Activated CD4-positive, alpha-beta T cell treated with anti-CD3 and anti-CD28 coated beads for 36 hours (primary cell): ENCODE measurements at places on chromosomes 2 and 18.
A peak's percentile ranks its signal among the peaks of the same experiment; 100 is the strongest.

- peak; percentile 24 for DNase-seq
Measured at GRCh38 chr2:218569661-218570500, 1.2 kb downstream of the CNOT9 start.

- DNase-seq = no peak
Measured at GRCh38 chr2:45024600-45025291, 15.5 kb upstream of the SIX2 start.

DNA sequence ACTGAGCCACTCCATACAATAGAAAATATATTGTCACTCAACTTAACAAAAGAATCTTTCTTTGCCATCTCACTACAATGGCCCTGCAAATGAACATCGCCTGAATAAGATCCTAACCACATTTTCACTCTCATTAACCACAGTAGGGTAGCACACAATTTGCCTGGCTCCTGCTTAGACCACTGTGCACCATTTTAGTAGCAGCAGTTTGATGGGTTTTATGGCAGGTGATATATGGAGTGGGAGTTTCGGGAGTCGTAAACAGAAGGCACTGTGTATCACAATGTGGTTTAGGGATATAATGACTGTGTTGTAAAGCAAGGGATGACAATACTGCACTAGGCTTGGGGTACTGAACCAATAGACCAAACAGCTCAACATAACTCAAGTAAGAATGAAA lies 617.4 kb downstream of the BCL11A start:
- no peak for DNase-seq

DNA sequence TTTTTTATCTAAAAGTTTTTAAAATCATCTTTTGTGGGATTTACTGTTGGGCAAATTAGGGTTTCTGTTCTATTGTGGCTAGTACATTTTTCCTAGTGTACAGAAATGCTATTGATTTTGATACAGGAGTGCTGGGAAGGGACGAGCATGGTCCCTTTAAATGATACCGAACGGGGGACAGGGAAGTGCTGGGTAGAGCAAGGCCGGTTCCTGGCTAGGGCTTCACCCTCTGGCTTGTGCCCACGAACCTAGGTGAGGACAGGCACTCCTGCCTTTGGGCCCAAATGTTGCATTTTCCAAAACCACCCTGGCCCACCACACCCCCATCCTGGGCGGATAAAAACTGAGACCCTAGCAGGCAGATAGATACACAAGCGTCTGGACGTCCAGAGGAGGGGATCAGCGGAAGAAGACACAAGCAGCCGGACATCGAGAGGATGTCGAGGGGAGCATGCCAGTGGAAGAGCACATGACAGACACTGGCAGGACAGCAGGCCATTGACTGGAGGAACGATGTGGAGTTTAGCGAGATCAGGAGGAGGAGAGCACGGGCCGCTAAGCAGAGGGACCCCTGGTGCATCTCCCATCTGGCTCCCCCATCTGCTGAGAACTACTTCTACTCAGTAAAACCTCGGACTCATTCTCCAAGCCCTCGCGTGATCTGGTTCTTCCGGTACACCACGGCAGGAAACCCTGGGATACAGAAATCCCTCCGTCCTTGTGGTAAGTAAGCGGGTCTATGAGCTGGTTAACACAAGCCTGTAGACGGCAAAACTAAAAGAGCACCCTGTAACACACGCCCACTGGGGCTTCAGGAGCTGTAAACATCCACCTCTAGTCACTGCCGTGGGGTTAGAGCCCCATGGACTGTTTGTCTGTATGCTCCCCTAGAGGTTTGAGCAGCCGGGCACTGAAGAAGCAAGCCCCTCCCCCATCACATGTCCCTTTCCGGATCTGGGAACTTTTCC lies 13.5 kb upstream of the CALCRL start:
- no peak for DNase-seq

- DNase-seq = no peak
Measured at GRCh38 chr2:240628808-240629618, 3.7 kb downstream of the GPR35 start.

- no peak for DNase-seq
Measured at GRCh38 chr2:132871831-132872230, 201.8 kb upstream of the LYPD1 start.
